ENCODE measurements at places on chromosomes 16 and 17.

DNA sequence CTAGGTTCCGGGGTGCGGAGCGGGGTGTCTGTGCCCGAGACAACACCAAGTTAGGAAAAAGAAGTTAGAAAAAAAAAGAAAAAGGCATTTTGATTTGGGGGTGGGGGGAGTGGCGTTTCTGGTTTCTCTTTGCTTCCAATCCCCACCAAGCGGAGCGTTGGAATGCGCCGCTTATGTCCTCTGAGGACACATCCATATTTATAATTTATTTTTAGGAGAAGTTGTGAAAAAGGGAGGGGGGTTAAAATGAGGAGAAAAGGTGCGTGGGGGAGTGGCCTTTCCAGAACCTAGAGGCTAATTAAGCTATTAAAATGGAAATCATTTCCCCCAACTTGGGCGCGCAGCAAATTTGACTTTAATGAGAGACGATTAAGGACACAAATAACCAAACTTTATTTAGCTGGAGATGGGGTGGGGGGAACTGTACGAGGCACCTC, 232.1 kb downstream of the MRTFB start:
- no peak for ATAC-seq

DNA sequence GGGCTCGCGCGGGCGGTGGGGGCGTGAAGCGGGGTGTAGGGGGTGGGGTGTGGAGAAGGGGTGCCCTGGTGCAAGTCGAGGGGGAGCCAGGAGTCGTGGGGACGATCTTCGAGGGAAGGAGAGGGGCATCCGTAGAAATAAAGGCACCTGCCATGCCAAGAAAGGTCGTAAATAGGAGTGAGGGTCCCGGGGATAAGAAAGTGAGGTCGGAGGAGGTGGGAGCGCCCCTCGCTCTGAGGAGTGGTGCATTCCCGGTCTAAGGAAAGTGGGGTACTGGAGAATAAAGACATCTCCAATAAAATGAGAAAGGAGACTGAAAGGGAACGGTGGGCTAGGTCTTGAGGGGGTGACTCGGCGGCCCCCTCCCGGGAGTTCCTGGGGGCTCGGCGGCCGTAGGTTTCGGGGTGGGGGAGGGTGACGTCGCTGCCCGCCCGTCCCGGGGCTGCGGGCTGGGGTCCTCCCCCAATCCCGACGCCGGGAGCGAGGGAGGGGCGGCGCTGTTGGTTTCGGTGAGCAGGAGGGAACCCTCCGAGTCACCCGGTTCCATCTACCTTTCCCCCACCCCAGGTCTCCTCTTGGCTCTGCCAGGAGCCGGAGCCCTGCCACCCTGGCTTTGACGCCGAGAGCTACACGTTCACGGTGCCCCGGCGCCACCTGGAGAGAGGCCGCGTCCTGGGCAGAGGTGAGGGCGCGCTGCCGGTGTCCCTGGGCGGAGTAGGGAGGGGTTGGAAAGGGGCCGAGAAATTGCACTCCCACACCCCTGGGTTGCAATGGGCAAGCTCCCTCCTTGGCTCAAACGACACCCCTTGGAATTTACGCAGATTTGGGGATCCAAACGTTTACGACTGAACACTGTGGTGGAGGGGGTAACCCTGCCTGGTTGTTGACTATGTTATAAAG, 888 bp downstream of the CDH1 start:
- no peak for ATAC-seq

DNA sequence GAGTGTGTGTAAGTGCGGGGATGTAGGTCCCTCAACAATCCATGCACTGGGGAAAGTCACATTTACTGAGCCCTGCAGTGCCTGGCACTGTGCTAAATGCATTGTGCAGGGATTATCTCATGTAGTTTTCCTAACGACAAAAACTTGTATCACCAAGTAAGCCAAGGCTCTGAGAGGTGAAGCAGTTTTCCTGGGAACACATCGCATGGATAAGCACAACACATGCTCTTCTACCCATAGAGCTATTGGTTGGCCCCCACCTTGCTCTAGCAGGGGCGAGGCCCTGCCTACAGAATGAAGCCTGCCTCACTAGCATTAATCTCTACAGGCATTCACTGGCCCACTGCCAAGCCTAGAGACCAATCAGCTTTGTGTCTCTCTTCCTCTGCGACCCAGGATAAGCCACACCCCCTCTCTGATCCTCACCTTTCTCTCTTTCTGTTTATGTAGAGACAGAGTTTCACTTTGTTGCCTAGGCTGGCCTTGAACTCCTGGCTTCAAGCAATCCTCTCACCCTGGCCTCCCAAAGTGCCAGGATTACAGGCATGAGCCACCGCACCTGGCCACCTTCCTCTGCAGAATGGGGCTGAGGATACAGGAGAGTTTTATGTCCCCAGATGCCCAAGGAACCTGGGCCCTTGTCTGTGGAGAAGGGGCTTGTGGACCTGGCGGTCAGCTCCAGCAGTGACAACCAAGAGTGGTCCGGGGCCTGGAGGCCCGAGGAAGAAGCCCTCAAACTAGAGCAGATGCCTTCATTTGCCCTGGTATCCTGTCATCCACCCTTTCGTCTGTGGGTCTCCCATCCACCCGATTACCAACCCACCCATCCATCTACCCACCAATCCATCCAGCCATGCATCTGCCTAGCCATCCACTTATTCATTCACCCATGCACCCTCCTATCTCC, 12.8 kb downstream of the CDH16 start:
- no peak for ATAC-seq

- ATAC-seq, result no peak
These were observed 12.3 kb upstream of the LGALS3BP start for GRCh38 chr17:78991906-78992532.

DNA sequence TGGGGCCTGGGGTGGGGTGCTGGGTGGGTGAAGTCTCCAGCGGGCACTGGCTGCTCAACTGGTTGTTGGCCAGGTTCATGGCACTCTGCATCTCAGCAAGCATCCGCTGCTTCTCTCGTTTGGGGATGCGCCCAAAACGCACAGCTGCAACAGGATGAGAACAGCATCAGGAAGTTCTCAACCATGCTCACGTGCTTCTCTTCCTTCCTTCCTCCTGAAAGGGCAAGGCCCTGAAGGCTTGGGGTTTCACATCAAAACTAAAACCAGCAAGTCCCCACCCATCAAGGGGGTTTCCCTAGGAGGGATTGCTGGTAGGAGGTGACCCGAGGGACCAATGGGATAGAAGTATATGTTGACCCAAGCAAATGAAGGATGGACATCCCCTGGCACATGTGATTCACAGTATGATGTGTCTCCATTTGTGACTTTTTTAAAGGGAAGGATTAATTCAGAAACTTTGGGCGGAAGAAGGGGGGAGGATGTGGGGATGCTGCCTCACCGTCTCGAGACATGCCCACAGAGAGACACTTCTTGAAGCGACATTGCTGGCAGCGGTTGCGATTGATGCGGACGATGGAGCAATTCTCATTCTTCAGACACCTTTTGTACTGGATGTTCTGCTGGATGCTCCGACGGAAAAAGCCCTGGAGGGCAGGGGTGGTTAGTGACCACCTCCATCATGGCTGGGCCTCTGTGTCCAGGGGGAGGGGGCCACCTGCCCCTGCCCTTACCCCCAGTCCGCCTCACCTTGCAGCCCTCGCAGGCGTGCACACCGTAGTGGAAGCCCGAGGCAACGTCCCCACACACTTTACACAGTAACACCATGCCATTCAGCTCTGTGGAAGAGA, 4.2 kb downstream of the NR1D1 start:
- peak; percentile 76 for ATAC-seq

DNA sequence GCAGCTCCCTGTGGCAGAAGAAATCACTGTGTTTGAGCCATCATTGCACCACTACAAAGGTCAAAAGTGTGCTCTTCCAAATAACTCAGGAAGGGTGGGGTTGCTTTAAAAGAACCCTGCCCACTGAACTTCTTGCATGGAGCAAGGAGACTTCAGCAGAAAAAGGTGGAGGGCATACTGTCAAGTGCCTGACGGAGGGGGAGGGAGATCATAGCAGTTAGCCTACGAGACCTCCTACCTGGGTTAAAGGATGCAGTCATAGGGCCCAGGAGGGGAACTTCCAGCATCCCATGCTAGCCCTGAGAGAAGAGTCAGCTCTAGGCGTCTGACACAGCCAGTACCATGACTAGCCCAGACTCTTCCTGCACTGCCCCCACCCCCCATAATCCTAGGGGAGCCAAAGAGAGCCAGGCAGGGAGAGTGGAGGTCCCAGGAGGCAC, 45.3 kb upstream of the MSI2 start:
- ATAC-seq, result no peak

DNA sequence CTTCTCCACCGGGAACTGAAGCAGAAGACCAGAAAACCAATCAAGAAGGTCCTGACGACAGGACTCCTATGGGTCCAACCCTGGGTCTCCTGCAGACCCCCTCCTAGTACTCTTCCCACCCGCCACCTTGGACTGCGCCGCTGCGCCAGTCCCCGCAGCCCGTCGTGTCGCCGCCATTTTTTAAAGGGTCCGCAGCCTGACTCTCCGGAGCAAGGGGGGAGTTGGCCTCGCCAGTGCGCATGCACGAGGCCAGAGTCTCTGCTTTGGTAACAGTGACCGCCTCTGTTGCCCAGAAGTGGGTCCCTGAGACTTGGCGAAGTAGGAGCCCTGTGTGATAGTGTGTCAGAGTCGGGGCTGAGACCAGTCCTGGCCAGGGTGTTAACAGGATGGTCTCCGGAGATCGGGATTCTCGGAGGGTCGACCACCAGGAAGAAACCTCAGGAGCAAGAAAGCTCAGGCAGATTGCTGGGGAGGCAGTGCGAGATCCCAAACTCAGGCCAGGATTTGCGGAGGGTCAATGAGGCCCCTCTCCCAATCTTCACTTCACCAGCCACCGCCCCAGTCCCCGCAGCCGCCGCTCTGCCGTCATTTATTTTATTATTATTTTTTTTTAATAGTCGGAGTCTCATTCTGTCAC, 612.5 kb downstream of the KCNJ18 start:
- ATAC-seq, result no peak

DNA sequence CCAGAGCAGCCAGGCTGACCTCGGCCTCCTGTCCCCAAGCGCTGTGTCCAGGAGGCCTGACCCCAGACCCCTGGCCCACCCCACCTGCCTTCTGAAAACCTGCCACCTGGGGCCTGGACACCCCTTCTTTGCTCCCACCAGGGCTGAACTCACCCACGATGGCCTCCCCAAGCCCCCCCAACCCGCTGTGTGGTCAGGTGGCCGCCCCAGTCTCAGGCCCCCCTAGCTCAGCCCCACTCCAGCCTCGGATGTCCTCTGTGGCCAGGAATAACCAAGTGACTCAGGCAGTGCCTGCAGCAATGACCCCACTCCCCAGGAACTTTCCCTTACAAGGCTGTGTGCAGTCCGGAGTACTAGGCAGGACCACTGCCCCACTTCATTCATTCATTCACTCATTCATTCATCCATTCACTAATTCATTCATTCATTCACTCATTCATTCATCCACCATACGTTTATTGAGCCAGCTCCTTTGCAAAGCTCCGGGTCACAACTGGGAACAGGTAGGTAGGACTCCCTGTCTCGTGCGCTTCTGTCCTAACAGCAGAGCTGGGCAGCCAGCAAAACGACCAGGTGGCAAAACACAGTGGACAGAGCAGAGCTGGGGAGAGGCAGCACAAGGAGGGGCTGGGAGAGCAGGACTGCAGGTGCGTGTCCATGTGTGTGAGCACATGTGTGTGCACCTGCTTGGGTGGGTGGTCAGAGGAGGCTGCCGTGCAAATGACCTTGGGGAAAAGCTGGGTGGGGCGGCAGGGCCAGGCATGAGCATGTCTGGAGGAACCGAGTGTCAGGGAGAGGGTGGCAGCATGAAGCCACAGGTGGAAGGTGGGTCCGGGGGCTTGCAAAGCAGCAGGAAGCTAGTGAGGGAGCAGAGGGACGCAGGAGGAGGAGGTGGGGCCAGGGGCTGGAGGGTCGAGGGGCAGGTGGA, 75.8 kb upstream of the CBX4 start:
- no peak for ATAC-seq

DNA sequence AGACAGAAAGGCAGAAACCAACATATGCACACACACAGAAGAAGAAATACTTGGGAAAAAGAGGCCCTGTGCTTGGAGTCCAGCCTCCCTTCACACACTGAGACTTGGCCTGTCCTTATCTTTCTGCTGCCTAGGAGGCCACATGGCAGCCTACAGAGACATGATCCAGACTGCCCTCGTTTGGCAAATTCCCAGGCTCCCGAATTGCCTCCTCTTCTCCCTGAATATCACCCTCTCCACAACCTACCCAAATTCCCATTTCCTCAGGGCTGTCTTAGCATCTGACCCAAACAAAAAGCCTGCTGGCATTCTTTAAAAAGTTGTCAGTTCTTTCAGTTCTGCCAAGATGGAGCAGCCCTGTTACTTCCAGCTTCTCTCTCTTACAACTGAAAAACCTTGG, 59.8 kb downstream of the DNAH17 start:
- no peak for ATAC-seq

GRCh38 chr16:26740771-26741170, 326.0 kb upstream of the C16orf82 start:
- no peak for ATAC-seq

GRCh38 chr16:20812510-20812909, 6.2 kb downstream of the REXO5 start:
- ATAC-seq, result no peak

- peak; percentile 88 for ATAC-seq
These were observed 20.9 kb downstream of the TNS4 start for GRCh38 chr17:40480501-40481003.

GRCh38 chr17:50468304-50469207, at the start of gene CHAD:
Gene CHAD, minus strand, starts transcription at chr17:50468880. Its CDS starts 67 bp downstream, at chr17:50468813.
- ATAC-seq, result no peak

GRCh38 chr17:42338427-42338985, 49.7 kb downstream of the STAT3 start:
- no peak for ATAC-seq

- ATAC-seq, result no peak
These were observed 112.0 kb upstream of the CREBBP start for GRCh38 chr16:3992297-3993051.

DNA sequence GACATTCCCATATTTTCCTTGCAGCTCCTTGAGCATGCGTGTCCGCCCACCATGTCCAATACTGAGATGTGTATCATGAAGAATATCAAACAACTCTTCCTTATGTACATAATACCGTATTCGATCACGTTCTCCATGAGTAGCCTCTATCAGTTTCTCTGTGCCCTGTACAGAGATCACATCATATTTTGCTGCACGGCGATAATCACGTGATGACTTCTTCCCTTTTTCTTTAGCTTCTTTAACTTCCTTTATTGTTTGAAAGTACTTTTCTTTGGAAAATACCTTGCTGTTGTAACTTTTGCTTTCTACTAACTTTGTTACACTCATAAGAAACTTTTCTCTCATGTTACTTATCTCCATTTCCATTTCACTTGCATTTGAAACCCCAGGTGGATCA, 6.6 kb downstream of the KRABD2 start:
- no peak for ATAC-seq

- ATAC-seq, result no peak
These were observed 31.4 kb upstream of the CDC42EP4 start for GRCh38 chr17:73343168-73343634.

GRCh38 chr17:76038050-76038449, 10.9 kb upstream of the EVPL start:
- no peak for ATAC-seq

DNA sequence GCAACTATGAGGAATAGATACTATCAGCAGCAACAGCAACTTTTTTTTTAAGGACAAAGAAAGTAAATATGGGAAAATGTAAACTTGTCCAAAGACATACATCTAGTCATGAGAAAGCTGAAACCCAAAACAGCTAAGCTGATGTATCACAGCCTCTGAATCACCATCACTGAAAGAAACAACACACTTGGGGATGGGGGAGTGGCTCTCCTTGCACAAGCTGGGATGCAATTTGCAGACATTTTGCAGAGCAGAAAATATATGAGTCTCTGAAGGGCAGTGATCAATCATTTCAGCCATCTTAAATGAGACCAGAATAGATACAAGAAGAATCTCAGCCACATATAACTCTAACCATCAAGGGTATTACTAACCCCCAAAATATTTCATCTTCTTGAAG, 79.1 kb downstream of the GRIN2A start:
- no peak for ATAC-seq

Data from activated CD4-positive, CD25-positive, alpha-beta regulatory T cell treated with anti-CD3 and anti-CD28 coated beads, Interleukin-2, amount 50 U/mL, for 24 hours (primary cell).